ENCODE measurements at places on chromosomes 11 and 22.

DNA sequence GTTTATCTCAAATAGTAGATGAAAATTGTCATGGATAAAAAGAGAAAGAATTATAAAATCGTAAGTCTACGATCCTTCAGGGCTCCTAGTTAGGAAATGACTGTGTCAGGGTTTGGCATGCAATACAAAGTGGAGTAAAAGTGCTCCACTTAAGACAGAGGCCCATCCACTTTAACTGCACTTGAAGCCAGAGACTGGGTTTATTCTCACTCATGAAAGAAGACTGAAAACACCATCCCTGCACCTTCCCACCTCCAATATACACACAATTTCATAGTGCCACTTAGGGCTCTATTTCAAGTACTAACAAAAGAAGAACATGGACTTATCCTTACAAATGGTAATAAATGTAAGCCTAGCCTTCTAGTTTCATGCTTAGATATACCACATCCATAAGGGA, 70.7 kb downstream of the ANO5 start:
- DNase-seq, result no peak

- DNase-seq, result no peak
These were observed 10.7 kb downstream of the PTPN5 start for GRCh38 chr11:18780896-18781295.

- no peak for DNase-seq
These were observed 76.5 kb downstream of the BTBD10 start for GRCh38 chr11:13386567-13386966.

DNA sequence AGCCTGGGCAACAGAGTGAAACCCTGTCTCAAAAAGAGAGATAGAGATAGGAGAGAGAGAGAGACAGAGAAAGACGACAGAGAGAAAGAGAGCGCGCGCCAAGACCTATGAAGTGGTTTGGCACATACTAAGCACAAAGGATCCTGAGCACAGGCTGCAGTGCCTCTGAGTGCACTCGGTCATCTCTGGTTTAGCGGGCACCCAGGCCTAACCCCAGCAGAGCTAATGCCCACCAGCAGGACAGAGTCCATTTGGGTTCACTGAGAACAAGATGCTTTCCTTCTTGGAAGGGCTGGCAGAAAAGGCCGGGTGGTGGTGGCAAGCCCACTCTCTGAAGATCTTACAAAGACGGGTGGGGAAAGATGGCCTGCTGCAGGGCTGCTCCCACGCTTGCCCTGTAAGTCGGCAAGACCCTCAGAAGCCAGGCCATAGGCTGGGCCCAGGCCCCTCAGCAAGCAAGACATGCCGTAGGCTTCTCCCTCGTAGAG, 3.3 kb downstream of the SCARF2 start:
- DNase-seq, result no peak

GRCh38 chr11:117818041-117818873, 6.3 kb downstream of the FXYD2 start:
- no peak for DNase-seq

DNA sequence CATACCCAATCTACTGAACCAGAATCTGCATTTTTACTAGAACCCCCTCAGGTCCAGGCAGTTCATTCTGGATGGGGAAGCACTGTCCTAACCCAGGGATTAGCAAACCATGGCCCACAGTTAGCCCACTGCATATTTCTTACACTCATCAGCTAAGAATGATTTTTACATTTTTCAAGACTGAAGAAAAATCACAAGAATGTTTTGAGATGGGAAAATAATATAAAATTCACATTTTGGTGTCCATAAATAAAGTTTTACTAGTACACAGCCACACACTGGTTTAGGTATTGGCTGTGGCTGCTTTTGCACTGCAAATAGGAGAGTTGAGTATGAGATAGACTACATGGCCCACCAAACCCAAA, 59.4 kb downstream of the PPFIBP2 start:
- DNase-seq, result no peak

GRCh38 chr11:124123622-124124021, 8.4 kb downstream of the VWA5A start:
- no peak for DNase-seq

DNA sequence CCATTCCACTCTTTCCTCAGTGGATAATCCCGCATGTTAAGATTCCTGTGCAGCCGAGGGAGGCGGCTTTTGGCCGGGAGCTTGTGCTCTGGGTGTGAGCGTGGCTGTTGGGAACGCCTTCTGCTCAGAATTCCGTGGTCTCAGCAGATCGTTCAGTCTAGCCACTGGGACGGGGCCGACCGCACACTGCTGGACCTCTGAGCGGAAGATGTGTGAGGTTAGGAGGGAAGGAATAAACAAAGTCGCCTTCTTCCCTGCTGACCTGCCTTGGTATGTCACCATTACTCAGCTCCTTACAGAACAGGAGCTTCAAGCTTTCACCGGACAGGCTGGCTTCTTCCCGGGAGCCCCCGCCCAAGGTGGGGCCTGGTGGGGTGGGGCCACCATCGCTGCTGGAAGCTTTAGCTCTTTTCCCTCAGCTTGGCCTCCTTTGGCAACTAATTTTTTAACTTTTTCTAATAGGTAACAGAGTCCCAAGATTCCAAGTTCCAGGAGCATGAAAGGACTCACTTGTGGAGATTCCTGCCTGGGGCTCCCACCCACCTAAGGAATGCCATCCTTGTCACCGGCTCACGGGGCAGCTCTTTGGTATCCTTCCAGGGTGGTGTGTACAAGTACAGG, 22.5 kb upstream of the SEPTIN5 start:
- no peak for DNase-seq

- DNase-seq, result no peak
These were observed 54.9 kb downstream of the EXT2 start for GRCh38 chr11:44150401-44150800.

DNA sequence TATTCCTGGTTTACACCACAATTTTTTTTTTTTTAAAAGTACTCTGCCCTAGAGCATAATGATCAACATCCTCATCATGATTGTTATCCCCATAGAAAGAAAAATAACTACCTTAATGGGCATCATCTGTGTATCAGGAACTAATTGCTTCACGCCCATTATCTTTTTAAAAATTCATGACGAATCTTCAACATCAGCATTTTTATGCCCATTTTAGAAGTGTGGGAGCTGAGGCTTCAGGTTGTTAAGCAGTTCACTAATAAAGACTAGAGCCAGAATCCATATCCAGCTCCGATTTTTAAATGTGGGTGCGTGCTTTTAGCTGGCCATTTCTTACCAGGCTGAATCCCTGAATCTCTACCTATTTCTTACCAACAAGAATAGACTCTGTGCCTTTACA, 92.9 kb upstream of the KCNA4 start:
- no peak for DNase-seq

GRCh38 chr11:80831374-80831773, 1390.5 kb upstream of the TENM4 start:
- DNase-seq, result no peak

GRCh38 chr11:211295-211694, 3.8 kb downstream of the RIC8A start:
- no peak for DNase-seq

GRCh38 chr22:22403306-22403705, 105.2 kb downstream of the ZNF280B start:
- DNase-seq, result no peak

DNA sequence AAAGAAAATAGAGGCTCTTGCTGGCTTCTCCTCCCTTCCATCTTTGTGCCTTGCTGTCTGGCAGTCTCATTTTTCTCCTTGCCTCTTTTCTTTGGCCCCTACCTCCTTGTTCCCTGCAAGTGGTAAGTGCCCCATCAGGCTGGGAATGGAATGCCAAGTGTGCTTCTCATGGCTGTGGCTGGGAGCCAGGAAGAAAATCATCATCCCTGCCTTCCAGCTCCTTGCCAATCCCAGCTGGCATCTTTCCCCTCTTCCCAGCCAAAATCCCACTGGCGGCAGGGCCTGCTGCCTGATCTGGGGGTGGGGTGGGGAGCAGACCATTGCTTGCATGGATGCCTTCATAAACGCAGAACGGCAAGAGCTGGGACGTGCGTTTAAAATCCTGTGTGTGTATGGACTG, 27.0 kb upstream of the SLC25A18 start:
- peak; percentile 73 for DNase-seq

GRCh38 chr11:69202511-69203221, 46.9 kb downstream of the SMIM38 start:
- no peak for DNase-seq

- no peak for DNase-seq
These were observed 59.1 kb downstream of the SCGB1A1 start for GRCh38 chr11:62477927-62478326.

- DNase-seq, result no peak
These were observed 61.1 kb upstream of the CD44 start for GRCh38 chr11:35077709-35078469.

GRCh38 chr11:45664376-45665205, 831 bp downstream of the CHST1 start:
- peak; percentile 33 for DNase-seq

DNA sequence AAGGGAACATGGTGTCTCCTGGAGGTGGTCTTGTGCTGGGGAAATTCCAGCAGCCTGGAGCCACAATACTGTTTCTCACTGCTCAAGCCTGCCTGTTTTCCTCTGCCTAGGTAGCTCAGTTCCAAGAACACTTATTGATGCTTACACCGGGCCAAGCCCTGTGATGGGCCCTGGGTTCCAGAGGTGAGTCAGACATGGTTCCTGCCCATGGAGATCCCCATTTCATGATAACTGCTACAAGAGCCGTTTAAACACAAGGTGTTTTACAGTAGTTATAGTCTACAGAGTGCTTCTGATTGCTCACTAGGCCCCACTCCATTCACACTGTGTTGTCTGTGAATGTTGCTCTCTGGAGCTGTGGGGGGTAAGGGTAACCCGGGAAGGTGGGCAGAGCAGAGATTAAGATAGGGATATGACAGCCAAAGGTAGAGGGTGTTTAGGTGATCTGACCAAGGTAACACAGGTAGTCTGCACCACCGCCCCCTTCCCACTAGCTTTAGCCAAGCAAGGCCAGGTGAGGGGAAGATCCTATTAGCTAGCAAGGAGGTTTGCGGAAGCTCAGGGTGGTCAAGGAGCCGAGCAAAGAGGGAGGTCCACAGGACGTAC, 696 bp upstream of the MICAL2 start:
- no peak for DNase-seq

GRCh38 chr11:69218271-69218682, 62.5 kb downstream of the SMIM38 start:
- DNase-seq, result no peak

All from spinal cord (tissue), 10 donors.